ENCODE measurements at places on chromosomes 1 and 21. TPM values are rescaled to one million over a fixed set of nuclear protein-coding genes. Genes with fewer than 3 reads are reported as not detected.

TMEM222 gene
- total RNA-seq = 26.7 TPM

SASS6 gene
- 10.1 TPM for total RNA-seq

HSD3B1 gene
- total RNA-seq = 40.9 TPM

CR1L gene
- total RNA-seq = not detected

DNA sequence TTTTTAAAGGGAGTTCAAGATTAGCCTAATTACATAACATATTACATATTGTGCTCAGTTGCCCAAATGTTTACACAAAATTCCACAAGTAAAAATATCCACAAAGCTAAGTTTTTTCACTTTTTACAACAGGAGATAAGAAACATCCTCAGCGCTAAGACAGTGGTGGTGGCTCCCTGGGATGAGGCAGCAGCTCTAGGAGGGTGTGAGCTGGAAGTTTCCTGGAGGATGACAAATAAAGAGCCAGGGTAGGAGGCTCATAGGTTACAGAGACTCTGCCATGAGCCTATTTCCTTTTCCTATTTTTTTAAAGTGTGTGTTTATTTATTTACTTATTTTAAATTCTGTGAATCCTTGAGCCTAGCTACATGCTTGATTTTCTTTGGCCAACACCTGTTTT is 91.7 kb downstream of the COL24A1 start:
- no peaks in the 10 kb centered on the region for H3K4me1 ChIP-seq
- H3K27me3 ChIP-seq = no peaks in the 10 kb centered on the region
- no peaks in the 10 kb centered on the region for H3K36me3 ChIP-seq
- H3K4me3 ChIP-seq = no peak overlapping the region
- H3K27ac ChIP-seq = no peak overlapping the region
- DNase-seq = no peak

DNA sequence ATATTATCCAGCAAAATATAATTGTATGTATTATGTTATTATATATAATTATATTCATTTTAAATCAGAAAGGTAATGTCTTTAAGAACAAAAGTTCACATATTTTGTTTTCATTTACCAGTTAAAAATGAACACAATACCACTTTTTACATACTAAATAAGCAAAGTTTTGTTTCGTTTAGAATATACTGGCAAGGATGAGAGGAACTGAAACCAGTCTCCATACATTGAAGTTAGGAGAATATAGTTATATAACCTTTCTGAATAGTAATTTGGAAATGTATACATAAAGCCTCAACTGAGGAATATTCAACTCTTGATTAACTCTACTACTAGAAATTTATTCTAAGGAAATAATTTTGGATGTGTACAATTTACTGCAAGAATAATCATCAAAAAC is 110.5 kb downstream of the ZNF644 start:
- DNase-seq = no peak
- no peak overlapping the region for H3K4me3 ChIP-seq
- H3K27me3 ChIP-seq = no peaks in the 10 kb centered on the region
- no peaks in the 10 kb centered on the region for H3K36me3 ChIP-seq
- no peaks in the 10 kb centered on the region for H3K4me1 ChIP-seq

DNA sequence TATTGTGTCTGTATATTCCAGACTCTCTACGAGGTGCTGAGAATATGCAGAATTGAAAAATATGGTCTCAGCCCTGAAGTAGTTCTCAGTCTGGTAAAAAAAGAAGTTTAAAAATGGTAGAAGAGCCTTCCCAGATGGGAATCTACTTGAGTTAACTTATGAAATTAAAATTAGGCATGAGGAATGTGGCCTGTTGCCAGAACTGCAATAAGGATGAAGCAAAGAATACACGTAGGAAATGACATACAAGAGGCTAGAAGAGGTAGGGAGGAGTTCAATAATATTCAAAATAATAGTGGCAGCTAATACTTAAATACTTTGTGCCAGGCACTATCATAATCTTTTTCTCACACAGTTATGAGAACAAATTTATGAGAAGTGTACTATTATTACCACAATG is 6.3 kb downstream of the ASPM start:
- no peak overlapping the region for H3K4me3 ChIP-seq
- no peak for DNase-seq

- DNase-seq = no peak
- no peak overlapping the region for H3K4me3 ChIP-seq
- no peak overlapping the region for H3K27ac ChIP-seq
- no peaks in the 10 kb centered on the region for H3K4me1 ChIP-seq
Measured at GRCh38 chr21:21387916-21388315, 389.7 kb downstream of the NCAM2 start.

GRCh38 chr1:5571438-5571837 is 420.8 kb downstream of the NPHP4 start:
- no peak overlapping the region for H3K4me3 ChIP-seq
- no peak overlapping the region for H3K27ac ChIP-seq
- no peaks in the 10 kb centered on the region for H3K36me3 ChIP-seq

DNA sequence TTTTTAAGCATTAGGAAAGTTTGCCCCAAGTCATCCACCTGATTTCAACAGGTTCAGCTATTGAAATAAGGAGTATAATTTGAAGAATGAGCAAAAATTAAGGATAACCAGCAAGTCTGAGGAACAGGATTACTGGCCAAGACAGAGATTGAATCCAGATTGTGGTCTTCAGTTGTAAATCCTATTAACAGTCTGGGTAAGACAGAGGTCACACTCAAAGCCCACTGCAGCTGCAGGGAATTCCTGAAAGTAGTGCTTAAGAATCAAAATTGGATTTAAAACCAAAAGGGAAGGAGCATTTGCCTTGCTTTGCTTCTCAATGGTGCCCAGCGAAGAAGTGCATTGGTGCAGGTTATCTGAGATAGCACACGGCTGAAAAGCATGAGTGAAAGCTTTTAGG is 6.4 kb upstream of the LORICRIN start:
- no peaks in the 10 kb centered on the region for H3K4me1 ChIP-seq
- no peaks in the 10 kb centered on the region for H3K27me3 ChIP-seq
- DNase-seq = no peak
- no peak overlapping the region for H3K27ac ChIP-seq
- H3K4me3 ChIP-seq = no peak overlapping the region
- no peaks in the 10 kb centered on the region for H3K36me3 ChIP-seq

GRCh38 chr21:36668713-36669112 is 30.2 kb upstream of the SIM2 start:
- no peaks in the 10 kb centered on the region for H3K27me3 ChIP-seq
- H3K4me1 ChIP-seq = no peaks in the 10 kb centered on the region
- H3K36me3 ChIP-seq = no peaks in the 10 kb centered on the region
- H3K27ac ChIP-seq = no peak overlapping the region
- no peak overlapping the region for H3K4me3 ChIP-seq
- no peak for DNase-seq

DNA sequence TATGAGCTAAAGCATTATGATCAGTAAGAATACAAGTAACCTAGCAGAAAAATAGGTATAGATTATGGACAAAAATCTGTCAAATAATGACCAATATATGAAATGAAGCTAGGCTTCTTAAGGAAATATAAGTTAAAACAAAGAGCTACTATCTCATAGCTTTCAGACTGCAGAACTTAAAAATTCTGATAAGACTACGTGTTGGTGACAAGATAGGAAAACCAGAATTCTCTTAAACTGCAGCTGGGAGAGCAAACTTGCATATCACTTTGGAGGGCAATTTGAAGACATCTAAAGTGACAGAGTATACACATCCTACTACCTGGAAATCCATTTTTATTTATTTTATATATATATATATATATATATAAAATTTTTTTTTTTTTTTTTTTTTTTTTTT is 65.5 kb downstream of the LTN1 start:
- H3K27me3 ChIP-seq = no peaks in the 10 kb centered on the region
- H3K36me3 ChIP-seq = no peaks in the 10 kb centered on the region
- DNase-seq = no peak

DNA sequence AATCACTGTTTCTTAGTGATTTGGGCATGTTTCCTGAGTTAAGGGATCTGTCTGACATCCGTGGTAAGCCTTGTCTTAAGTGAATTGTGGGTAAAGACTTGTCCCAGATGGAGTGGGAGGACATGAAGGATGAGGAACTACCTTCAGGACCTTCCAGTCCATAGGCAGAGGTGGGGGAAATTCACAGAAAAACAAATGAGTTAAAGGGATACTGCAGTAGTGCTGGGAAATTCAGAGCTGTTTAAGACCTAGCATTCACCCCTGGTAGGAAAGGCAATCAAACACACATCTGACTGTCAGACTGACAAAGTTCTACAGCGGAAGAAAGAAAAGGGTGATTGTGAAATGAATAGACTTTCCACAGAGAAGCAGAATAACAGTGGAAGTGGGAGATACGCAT is 3.0 kb downstream of the GNAT2 start:
- no peaks in the 10 kb centered on the region for H3K27me3 ChIP-seq
- peak overlapping the region; percentile 80 for H3K27ac ChIP-seq
- H3K4me3 ChIP-seq = no peak overlapping the region

- no peak for DNase-seq
- no peaks in the 10 kb centered on the region for H3K27me3 ChIP-seq
- H3K36me3 ChIP-seq = no peaks in the 10 kb centered on the region
- no peak overlapping the region for H3K27ac ChIP-seq
Measured at GRCh38 chr1:67791261-67791660, 42.0 kb downstream of the GNG12 start.

All from Caco-2 (cell line).